HFF-Myc (cell line): ENCODE measurements at places on chromosomes 4 and X.

GRCh38 chr4:573122-573892 is 2.8 kb downstream of the TMEM271 start:
- no peak for DNase-seq

GRCh38 chr4:109440948-109441347 is 7.3 kb downstream of the SEC24B start:
- no peak for DNase-seq

GRCh38 chr4:78764498-78764961 is 11.6 kb upstream of the BMP2K start:
- no peak for DNase-seq

DNA sequence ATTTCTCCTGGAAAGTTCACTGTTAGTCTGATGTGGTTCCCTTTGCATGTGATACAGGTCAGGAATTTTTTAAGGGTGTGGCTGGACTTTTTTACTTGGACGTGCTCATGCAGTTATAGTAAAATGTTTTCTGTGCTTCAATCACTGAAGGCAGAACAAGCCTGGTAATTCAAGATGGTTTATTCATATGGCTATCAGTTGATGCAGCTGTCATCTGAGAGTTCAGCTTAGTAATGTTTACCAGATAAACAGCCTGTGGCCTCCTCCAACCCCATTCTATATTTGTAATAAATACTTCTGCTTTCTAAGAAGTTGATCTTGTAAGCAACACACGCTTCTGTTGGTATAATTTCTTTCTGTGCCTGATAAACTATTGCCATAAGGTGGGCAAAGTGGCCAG is 2105.9 kb downstream of the ARAP2 start:
- no peak for DNase-seq

GRCh38 chr4:54498661-54499111 is 159.1 kb upstream of the KIT start:
- no peak for DNase-seq

DNA sequence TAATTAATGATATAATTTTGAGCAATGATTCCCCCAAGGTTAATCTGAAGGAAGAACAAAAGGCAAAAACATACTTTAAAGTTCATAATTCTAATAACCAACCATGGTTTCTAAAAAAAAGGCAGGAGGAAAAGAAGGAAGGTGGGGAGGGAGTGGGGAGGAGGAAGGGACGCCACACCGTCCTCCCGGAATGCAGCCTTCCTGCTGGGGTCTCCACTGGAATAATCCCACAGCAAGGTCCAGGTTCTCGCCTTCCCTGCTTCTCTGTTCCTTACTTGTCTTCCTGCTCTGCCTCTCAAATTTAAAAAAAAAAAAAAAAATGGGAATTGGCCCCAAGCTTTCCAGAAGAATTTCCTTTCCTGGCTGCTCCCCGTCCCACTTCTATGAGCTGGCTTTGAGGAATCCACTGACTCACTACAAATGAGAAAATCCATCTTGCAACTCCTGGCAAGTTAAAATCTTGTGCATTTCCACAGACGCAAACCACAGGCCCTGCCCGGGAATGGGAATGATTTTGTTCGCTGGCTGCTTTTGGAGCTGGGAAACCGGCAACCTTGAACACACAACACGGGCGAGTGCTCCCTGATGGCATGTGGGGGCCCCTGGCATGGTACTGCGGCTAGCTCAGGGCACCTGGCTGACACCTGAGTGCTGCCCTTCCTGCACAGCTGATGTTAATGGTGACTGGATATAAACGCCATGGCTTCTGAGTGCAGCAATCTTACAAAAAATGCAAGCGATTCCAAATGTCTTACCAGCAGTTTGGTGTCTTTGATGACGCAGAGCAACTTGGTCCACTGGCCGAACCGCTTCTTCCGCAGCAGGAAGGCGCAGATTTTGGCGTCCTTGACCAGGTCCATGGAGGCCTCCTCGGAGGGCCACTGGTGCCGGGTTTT is 97.0 kb downstream of the AFAP1 start:
- peak; percentile 95 for DNase-seq

DNA sequence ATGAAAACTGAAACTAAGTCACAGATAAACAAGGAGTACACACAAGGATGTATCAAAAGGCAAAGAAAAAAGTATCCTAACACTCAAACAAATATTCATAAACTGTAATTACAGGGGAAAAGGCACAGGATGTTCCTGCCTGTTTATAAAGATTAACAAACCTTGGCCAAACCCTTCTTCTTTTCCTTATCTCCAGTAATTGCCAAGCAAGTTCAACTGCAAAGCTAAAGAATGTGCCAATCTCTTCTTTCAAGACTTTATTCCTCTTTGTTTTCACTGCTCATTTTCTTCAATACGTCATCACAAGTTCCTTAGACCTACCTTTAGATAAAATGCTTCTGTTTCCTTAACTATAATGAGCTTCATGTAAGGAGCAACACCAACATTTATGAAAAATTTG is 171.2 kb downstream of the AMELX start:
- DNase-seq = no peak

GRCh38 chr4:168562041-168562571 is 65.3 kb downstream of the PALLD start:
- DNase-seq = no peak

DNA sequence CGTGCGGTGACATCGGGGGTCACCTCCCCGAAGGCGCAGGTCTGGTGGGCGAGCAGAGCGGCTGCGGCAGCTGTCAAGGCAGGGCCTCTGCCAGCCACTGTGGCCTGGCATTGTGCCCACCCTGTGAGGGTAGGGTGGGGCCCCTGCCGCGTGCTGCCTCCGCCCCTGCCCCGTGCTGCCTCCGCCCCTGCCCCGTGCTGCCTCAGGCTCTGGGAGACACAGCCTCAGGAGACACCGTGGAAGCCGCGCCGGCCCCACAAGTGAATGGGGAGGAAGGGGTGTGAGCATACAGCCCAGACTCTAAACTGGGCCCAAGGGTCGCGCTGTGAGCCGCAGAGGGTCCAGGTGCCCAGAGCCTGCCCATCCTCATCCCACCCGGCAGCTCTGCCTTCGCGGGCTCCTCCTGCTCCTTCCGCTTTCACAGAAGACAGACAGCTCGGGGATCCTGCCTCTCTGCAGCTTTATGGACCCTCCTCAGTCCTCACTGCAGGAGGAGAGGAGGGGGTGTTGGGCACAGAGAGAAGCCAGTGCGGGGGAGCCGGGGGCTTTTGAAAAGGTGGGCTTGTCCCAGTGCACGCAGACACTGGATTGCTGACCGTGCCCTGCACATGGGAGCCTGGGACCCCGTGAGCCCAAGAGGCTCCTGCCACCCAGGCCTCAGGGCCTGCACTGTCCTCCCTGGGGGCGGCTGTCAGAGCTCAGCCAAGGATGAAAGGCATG is 27.4 kb downstream of the PCGF3 start:
- no peak for DNase-seq
